ENCODE measurements at places on chromosomes 4 and X.

GRCh38 chrX:41386222-41386990, 52.4 kb downstream of the DDX3X start:
- no peak for DNase-seq

DNA sequence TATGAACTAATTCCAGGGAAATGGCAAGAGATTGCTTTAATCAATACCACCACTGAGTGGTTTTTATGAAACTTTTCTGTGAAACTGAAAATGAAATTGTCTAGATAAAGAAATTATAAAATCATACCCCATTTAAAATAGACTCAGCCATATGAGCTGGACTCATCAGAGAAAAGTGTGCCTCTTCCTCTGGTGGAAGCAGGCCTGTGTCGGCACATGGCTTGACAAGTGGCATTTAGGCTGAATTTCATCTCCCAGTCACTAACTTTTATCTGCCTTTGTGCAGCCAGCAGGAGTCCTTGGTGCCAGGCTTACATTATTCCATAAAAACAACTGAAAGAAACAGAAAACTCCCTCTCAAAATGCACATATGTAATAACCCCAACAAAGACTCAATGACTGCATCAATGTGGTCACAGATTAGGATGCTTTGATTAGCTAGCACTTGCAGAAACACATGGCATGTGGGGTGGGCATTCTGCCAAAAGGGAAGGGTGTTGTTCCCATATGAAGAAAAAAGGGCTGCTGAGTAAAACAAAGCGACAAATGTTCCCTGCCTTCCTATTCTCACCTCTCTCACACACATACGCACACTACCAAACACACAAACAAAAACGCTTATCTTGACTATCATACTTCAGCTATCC, 232.3 kb downstream of the PABPC4L start:
- no peak for DNase-seq

DNA sequence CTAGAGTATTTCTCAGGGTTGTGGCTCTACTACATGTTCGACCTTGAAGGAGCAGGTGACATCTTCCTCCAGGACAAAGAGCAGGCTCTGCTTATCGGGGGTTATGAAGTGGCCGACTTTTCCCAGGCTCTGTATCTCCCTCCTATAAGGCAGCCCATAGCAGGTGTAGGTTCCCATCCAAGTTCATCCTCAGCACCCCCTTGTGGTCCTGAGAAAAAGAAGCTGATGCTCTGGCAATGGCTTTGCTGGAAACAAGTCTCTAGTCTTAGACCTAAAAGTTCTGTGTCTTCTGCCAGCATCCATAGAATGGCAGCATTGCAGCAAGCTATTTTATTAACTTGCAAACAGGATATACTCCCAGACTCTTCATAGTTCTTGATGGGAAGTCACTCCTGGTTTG, 836.6 kb upstream of the PRKX start:
- no peak for DNase-seq

DNA sequence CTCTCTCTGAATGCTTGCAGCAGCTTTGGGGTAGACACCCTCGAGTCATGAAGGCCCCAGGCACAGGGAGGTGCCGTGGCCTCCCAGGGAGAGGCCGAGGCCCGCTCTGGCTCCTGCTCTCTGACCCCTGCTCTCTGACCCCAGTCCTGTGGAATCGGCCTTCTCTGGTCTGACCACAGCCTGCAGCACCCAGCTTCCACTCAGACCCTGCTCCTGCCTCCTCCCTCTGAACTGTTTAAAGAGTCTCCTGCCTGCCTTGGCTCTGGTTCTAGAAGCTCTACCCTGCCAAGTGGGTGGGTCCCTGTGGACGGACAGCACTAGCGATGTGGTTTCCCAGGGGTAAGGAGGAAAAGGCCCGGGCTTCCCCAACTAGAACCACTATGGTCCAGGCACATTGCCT, 78.2 kb upstream of the TMEM150C start:
- DNase-seq: no peak

GRCh38 chr4:124304941-124305340, 407.6 kb downstream of the ANKRD50 start:
- no peak for DNase-seq

DNA sequence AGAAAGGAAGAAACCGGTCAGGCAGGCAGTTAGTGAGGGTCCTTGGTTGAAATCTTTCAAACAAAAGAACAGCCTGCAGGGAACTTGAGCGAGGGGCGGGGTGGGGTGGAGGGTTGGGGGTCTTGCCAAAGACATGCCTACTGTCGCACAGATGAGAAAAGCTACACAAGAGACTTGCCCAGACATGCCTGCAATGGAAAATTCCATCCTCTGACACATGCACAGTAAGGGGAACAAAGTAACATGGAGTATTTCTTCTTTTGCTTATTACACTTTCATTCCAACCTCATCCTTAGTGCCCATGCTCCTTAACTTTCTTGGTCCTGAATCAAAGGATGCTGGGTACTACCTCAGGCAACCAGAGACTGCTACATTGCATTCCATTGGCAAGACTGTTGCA, 1491.2 kb downstream of the STIM2 start:
- no peak for DNase-seq

- no peak for DNase-seq
Measured at GRCh38 chr4:184763150-184763780, 29.4 kb upstream of the CENPU start.

GRCh38 chr4:6470502-6471306, 1.7 kb downstream of the PPP2R2C start:
- no peak for DNase-seq

- peak; percentile 45 for DNase-seq
Measured at GRCh38 chrX:154327038-154327820, 31.6 kb downstream of the TKTL1 start.

GRCh38 chr4:92634882-92635281, 331.1 kb downstream of the GRID2 start:
- no peak for DNase-seq

DNA sequence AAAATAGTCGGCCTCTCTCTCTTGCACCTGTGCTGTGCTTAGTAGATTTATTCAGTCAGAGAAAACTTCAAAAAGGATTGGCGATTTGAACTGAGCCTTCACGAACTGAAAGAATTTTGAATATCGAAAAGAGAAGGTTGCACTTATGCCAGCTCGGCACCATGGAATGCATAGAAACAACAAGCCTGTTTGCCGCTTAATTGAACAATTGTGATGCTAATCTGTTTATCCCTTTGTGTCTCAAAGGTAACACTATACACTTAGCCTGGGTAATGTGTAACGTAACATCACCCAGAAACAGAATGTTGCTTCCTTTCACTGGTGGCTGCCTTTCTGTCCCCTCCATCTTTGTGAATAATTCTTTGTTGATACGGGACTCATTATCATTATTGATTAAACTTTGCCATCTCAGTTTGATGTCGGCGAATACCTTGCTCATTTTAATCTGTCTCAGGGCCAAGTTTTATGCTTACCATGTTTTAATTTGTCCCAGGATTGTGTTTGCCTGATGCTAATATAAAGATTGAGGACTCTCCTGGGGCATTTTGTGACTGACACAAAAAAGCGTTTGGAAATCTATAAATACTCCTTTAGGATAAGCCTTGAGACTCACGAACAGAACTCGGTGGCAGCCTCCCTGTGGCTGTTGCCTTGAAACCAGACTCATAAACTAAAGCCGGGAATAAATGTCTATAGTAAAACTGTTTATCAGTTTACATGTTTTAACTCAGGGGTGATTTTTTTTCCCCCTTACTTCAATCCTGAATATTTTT, 400.5 kb downstream of the RAPGEF2 start:
- no peak for DNase-seq

GRCh38 chr4:6221851-6222760, 21.8 kb upstream of the JAKMIP1 start:
- peak; percentile 33 for DNase-seq

GRCh38 chrX:154412468-154412867, 1.1 kb downstream of the TAFAZZIN start:
- DNase-seq: peak; percentile 54

- no peak for DNase-seq
Measured at GRCh38 chrX:13689741-13690211, 848 bp downstream of the RAB9A start.

GRCh38 chr4:51858605-51859202, 15.8 kb downstream of the DCUN1D4 start:
- DNase-seq: no peak

GRCh38 chr4:129334136-129334535, 238.2 kb downstream of the C4orf33 start:
- no peak for DNase-seq

GRCh38 chr4:47374477-47374876, 89.0 kb downstream of the COMMD8 start:
- no peak for DNase-seq

DNA sequence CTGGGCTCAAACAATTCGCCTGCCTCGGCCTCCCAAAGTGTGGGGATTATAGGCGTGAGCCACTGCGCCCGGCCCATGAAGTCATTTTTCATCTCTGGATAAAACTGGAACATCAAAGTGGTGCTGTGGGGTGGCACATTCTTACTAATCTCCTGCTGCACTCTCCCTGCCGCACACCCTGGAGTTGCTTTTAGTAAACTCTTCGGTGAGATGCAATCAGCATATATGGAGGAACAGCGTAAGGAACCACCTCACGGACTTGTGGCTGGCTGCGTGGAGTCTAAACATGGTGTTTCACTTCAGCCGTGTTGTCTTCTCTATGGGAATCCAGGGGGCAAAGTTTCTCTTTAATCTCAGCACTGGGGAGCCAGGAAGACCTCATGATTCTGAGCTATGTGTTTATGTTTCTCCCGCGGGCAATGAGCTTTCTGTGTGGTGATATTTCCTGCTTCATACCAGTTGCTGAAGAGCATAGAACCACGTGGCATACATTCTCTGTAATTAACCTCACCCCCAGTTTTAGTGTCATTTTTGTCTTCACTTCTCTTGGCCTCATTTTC, 2.1 kb upstream of the RHOH start:
- DNase-seq: peak; percentile 65

DNA sequence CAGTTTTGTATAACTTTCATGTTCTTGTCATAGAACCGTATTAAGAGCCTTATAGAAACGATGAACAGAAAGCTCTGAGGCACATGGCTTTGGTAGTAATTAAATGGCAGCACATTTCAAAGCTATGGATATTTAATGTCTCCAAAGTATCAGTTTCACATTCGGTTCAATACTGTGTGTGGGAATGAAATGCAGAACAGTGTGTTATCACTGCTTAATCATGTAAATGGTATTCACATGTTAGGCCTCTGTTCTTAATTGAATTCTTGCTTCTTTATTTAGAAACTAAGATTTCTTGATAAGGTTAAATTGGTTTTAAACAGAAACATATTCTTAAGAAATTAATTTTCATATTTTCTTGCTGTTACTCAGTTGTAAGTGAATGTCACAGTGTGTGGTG, 701.0 kb upstream of the PITX2 start:
- DNase-seq: no peak

- DNase-seq: no peak
Measured at GRCh38 chr4:2944091-2944482, 19.1 kb downstream of the NOP14 start.

DNA sequence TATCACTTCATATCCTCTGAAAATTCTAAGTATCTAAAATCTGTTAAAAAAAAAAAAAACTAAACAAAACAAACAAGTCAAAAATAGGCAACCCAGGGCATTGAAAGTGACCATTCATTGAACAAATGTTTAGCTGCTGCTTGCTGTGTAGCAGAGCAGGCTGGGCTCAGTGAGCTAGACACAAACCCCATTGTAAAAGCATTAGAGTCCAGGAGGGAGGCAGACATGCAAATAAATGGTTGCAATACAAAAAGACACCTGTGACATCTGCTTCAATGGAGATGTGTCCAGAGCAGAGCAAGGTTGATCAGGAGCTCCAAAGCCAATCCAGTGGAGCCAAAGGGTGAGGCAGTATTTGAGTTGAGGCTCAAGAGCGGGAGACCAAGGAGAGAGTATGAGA, 267.3 kb upstream of the GATB start:
- no peak for DNase-seq

DNA sequence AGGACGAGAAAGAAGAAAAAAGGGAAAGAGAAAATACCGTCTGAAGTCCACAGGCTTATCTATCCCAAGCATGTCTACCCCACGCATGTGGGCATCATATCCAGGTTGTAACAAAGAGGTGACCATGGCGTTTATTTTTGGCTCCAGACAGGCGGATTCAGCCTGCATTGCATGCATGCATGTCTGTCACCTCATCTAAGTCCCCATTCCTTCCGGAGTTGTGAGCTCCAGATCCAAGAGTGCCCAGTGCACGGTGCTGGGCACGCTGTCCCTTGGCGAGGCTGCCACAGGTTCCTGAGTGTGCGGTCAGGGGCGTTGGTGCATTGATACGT, 905 bp upstream of the GALNTL6 start:
- DNase-seq: no peak

- DNase-seq: no peak
Measured at GRCh38 chr4:37440501-37440900, 196.0 kb downstream of the NWD2 start.

- no peak for DNase-seq
Measured at GRCh38 chr4:10334506-10335028, 122.7 kb downstream of the ZNF518B start.

GRCh38 chr4:151703401-151703800, 57.4 kb downstream of the GATB start:
- no peak for DNase-seq

GRCh38 chr4:82745173-82745842, 53.3 kb downstream of the SCD5 start:
- DNase-seq: no peak
